ENCODE measurements at places on chromosomes 6 and 20.
A peak's percentile ranks its signal among the peaks of the same experiment; 100 is the strongest.

- DNase-seq, result no peak
Measured at GRCh38 chr6:52208612-52209011, 22.4 kb downstream of the IL17A start.

DNA sequence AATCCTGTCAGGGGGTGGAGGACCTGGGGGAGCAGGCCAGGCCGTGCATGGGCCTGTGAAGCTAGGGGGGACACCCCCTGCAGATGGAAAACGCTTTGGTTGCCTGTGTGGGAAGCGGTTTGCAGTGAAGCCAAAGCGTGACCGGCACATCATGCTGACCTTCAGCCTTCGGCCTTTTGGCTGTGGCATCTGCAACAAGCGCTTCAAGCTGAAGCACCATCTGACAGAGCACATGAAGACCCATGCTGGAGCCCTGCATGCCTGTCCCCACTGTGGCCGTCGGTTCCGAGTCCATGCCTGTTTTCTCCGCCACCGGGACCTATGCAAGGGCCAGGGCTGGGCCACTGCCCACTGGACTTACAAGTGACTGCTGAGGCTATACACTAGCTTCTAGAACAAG is 1.8 kb downstream of the ZBTB9 start:
- DNase-seq, result no peak

DNA sequence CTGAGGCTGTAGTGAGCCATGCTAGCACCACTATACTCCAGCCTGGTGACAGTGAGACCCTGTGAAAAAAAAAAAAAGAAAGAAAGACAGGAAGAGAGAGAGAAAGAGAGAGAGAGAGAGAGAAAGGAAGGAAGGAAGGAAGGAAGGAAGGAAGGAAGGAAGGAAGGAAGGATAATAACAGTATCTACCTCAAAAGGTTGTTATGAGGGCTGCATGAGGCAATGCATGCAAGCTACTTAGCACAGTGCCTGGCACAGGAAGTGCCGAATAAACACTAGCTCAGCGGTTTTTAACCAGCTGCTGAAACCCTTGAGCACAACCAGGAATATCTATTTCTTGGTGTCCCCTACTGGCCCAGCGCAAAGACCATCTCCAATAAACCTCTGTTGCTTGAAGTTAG is 62.3 kb upstream of the TBC1D7 start:
- no peak for DNase-seq

DNA sequence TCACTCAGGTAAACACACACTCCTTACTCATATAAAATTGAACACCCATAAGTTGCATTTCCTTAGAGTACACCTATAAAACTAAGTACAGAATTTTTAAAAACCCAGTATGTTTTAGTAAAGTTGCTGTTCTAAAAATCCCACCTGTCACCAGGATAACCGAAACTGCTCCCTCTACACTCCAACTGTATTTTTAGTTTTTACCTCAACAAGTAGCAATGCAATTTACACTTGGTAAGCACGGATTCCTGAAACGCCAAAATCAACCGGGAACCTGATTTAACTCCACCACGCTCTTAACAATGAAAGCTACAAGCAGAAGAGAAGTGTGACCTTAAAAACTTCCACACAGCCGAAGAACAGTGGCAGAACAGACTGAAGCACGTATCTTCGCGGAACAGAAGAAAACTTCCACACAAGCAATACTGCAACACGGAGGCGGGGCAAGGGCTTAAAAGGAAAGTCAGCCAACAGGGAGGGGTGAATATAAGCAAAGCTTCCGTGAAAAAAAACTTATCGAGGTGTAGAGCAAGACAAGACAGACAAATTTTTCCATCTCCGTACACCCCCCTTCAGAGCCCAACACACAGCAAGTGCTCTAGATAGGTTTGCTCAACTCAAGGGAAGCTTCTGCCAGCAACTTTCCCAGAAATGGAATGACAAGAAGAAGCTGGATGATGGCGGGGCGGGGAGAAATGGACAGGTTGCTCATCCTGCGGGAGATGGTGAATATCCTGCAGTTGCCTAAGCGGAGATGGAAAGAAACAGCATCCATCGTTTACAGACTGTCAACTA is 1.4 kb downstream of the STAU1 start:
- peak; percentile 56 for DNase-seq
